ENCODE measurements at places on chromosomes 1 and 21.

DNA sequence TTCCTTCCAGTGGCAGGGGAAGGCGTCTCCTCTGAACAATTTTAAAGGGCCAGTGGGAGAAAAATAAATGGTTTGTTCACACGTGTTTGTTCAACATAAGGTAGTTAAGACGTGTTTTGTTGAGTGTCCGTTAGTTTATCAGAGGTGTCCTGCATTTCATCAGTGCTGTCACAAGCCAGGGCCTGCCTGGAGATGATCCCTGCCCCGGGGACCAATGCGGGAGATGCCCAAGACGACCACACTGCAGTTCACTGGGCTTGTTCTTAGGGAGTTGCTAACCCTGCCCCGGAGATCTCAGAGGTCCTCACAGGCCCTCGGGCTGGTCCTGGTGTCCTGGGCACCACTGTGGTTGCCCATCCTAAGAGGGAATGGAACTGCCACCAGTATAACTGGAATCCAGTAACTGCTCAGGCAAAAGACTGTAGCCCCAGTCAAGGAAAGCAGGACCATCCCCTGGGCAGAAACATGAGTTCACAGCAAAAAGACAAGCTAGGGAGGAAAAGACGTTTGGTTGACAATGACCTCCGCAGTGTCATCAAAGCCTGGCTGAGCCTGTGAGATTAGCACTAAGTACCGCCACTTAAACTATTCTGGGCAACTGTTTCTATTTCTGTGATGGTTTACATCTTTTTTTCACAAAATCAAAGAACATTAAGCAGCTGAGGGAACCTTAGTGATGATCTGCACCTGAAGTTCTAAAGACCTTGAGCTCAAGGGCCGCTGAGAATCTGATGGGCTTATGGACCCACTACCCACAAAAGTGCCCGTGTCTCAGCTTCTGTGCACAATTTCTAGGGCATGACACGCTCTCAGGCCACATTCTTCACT, 44.9 kb upstream of the LIN9 start:
- DNase-seq = no peak

DNA sequence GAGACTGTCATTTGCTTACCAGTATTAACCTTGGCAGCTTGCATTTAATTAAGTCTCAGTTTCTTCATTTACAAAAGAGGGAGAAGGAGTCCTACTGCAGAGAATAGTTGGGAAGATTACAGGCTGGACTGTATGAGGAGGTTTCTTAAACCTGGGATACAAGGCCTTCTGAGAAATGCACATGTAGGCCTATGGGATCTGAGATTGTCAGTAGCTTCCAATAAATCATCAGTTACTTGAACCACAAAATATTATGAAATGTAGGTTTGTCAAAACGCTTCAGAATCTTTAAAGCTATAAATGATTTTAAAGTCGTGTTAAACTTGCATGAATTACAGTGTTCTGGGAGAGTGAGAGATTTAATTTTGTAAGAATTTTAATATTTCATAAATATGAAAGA, 69.6 kb downstream of the NRIP1 start:
- DNase-seq = no peak

DNA sequence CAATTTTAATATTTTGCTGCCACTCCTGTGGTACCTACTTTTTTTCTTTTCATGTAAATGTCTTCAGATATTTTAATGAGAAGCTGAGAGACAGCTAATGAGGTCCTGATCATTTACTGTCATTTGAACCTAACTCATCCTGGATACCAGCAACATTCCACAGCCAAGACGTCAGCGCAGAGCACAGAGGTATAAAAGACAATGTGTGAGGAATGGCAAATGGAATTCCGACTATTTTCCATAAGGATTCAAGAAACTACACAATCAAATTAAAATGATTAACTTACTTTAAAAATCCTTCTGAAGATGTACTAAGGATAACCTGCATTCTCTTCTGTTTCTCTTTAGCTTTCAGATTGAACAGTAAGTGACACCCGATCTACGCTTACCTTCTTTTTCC, 38.8 kb downstream of the HEATR1 start:
- DNase-seq = no peak

- DNase-seq = peak; percentile 59
Measured at GRCh38 chr1:25519624-25520023, 23.8 kb upstream of the LDLRAP1 start.

- DNase-seq = no peak
Measured at GRCh38 chr1:117167402-117167801, 43.3 kb downstream of the VTCN1 start.

- no peak for DNase-seq
Measured at GRCh38 chr1:235767795-235768194, 98.9 kb downstream of the LYST start.

DNA sequence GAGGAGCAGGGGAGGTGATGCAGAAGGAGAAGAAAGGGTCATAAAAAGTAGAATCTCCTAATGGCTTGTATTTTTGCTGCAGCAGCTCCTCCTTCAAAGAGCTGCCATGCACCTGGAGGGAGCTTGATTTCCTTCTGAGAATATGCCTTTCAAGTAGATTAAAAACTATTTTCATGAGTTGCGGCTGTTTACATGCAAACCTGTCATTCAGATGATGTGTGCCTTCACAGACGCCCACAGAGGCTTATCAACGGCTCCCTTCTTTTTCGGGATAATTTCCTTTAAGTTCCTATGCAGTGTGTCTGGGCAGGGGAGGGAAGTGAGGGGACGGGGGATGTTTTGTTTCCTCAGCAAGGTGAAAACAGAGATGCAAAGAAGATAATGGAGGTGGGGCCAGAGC, 38.8 kb downstream of the TNR start:
- DNase-seq = no peak

DNA sequence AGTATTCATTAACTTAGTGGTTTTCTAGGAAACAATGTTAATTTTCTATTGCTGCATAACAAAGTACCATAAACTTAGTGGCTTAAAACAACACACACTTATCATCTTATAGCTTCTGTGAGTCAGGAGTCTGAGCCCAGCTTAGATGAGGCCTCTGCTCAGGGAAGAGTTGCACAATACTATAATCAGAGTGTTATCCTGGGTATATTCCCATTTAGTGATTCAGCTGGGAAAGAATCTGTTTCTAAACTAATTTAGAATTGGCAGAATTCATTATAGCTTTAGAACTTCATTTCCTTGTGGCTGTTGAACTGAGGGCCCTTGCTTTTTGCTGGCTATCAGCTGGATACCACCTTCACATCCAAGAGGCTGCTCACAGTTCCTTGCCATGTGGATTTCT, 515.5 kb downstream of the BRINP3 start:
- no peak for DNase-seq

DNA sequence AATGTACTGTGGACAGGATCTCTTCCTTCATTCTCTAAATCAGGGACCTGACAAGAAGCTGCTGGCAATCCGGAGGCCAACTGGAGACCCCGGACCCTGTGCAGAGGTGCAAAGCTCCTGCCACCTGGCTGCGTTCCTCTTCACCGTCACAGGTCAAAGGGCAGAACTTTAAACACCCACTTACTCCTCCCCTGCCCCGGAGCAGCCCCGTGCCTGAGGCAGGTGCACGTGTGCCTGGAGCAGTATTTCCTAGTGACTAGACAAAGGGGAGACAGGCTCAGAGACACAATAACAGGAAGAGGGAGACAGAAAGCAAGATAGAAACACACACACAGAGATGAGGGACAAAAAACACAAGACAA, 6.6 kb upstream of the PIGC start:
- DNase-seq = no peak

DNA sequence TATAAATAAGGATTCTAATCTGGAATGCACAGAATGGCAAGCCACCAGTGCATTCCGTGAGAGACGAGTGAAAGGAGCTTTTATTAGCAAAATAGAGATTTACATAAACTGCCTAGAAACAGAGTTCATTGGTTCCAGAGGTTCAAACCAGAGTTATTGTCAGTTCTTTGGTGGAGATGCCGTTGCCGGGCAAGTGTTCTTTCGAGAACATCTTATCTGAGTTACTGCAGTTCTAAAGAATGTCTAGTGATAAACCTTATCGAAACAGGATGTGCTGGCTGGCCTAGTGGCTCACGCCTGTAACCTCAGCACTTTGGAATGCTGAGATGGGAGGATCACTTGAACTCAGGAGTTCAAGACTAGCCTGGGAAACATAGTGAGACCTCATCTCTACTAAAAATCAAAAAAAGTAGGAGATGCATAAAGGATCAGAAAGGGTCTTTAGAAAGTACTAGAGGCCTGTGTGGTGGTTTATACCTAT, 19.9 kb upstream of the EVI5 start:
- peak; percentile 96 for DNase-seq

DNA sequence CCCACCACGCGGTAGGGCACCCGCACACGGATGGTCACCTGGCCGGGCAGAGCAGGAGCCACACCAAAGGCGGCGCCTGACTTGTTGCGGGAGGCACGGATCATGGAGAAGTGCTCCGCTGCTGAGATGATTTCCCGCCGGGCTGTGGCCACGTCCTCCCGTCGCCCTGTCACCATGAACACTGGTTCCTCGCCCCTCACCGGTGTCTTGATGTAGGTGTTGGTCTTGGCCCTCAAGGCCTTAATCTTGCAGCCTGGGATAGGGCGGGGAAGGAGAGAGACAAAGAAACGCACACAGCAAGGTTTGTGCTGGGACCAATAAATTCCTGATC, 4.9 kb downstream of the MEX3A start:
- DNase-seq = no peak

DNA sequence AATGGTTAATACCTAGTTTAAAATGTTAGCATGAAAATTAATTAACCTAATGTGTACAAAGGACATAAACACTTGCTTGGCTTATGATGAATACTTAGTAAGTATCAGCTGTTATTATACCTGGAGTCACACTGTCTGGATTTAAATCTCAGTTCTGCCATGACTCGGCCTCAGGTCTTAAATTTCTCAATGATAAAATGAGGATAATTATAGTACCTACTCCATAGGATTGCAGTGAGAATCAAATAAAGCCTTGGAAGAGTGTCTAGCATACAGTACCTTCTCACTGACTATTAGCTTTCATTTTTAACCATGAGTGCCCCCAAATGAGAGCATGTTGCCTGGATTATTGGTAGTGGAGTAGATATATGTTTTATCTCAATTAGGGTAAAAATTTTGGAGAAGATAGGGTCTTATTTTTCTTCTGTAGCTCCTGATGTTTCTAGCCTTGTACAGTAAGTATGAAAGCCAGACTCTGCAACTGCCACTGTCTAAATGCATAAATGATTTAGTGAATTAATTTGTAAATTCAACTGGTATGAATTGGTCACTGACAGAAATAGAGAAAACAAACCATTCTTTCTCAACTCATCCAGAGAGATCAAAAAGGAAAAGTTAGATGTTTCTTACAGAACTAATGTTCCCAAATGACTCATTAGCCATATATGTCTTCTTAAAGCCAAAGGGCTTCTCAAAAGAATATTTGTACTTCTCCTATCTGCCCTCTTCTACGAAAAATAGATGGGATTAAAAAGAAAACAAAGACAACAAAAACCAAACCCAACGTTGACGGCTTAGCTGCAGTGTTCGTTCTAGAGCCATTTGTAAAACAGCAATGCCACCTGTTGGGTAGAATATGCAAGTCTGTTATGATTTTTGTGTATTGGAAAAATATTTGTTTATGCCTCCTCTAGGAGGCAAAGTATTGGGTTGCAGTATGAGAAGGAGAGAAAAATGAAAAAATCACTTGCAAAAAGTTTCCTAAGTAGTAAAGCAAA, 53.8 kb upstream of the MROH9 start:
- peak; percentile 67 for DNase-seq

DNA sequence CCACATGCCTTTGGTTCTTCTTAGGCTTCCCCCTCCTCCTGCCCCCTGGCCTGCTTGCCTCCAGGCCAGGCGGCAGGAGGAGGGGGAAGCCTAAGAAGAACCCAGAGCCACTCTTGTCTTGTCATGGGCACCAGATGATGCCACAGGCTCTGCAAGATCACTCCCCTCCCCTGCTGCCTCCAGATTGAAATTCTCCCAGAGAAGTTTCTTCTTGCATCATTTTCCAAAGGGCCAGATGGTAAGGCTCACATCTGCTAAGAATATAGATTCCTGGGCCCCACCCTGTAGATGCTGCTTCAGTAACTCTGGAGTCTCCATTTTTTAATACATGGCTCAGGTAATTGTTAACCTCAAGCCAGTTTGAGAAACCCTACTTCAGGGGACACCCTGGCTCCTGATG, 60.8 kb downstream of the FAM163A start:
- no peak for DNase-seq

- no peak for DNase-seq
Measured at GRCh38 chr21:44933199-44933917, 6.5 kb upstream of the SLX9 start.

- DNase-seq = no peak
Measured at GRCh38 chr1:5098981-5099385, 444.6 kb downstream of the AJAP1 start.

GRCh38 chr1:186139701-186140100, 235.4 kb downstream of the TPR start:
- DNase-seq = no peak

DNA sequence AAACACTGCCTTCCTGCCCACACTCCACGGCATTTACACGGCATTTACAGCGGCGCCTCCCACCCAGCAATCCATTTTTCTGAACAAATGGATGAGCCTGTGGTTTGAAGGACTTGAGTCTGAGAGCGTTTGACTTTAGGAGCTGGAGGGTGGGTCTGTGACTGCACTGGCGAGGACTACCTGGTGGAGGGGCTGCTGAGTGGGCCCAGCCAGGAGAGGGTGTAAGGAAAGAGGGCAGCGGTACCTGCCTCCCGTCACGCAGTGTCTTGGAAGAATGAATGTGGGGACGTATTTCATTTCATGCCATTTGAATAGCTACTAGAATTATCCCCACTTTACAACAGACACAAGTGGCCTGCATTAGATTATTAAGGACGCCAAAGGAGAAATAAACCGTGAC, 62.9 kb downstream of the B3GALT5 start:
- DNase-seq = no peak

DNA sequence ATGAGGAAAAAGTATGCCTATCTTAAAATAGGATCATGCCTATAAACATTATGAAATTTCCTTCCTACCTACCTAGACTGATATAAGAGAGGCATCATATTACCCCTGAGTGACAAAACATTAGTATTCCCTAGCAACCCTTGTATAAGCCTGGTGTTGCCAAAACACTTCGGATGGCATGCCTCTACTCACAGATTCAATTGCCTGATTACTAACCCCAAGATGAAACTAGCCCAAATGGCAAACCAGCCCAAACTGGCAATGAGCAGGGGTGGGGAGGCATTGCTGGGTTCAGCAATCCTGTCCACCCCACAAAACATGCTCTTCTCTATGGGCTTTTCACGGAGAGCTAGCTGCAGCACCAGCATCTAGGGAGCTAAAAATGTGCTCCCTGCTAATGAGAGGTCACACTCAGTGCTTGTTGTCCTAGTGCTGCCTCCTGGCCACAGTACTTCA, 13.9 kb downstream of the PALMD start:
- DNase-seq = no peak

GRCh38 chr1:113223546-113223945, 150.5 kb downstream of the LRIG2 start:
- no peak for DNase-seq
